HS-5 (cell line): ENCODE measurements at places on chromosomes 7 and 10.

DNA sequence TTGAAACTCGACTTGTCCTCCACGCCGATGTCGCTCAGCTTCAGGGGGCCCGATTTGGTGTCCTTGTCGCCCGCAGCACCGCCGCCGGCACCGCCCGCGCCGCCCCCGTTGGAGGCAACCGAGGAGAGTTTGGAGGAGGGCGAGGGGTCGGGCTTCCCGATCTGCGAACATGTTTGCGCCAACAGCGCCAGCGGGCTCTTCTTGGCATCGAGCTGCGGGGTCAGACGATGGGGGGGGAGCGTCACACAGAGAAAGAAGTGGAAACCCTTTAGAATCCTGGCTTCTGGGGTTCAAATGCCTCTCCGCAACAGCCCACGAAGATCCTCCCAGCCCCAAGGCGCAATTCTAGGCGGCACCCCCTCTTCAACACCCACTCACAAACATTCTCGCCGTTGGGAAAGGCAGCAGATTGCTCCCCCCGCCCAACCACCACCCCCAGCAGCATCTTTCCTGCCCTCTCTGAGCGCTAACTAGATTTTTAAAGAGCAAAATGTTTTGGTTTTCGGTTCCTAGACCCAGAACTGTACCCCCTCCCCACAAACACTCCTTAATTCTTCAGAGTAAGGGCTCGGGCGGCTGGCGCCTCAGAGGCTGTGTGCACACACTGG, 1.3 kb downstream of the ZNF503 start:
- peak; percentile 11 for DNase-seq

DNA sequence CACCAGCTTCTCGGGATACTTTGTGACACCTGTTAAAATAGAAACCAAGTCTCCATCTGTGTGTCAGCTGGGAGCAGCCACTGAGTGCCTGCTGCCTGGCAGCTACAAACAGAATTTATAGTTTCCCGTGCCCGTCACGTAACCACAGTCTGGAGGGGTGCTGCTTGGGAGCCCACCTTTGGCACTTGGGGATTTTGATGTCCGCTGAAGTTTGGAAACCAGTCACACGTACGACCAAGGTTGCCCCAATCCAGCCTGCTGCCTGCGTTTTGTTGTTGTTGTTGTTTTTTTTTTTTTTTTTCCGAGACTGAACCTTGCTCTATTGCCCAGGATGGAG, 1.6 kb downstream of the TRRAP start:
- no peak for DNase-seq

DNA sequence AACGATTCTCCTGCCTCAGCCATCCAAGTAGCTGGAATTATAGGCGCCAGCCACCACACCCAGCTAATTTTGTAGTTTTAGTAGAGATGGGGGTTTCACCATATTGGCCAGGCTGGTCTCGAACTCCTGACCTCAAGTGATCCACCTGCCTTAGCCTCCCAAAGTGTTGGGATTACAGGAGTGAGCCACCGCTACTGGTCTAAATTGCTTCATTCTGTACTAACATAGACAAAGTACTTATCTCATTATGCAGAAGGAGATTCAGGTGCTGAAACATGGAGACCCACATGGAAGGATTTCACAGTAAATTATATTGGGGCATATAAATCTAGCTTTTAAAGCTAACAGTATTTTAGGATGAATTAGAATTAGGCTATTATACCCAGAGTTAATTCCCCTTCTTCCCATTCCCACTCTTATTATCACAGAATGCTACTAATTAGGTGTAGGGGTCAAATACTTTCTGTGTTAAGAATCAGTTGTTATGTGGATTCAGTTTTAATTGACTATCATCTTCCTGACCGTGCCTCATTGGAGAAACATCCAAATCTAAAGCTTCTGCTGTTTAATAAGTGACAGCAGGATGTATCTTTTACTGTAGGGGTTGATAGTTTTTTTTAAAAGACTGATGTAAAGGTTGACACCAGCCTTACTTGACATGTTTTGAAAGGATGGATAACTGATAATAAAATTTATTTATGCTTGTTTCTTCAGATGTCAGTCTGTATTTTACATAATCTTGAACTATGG, 27.2 kb downstream of the ADK start:
- DNase-seq: no peak

- no peak for DNase-seq
Observed at GRCh38 chr7:123876557-123877256, 31.7 kb downstream of the HYAL4 start.

- no peak for DNase-seq
Observed at GRCh38 chr10:75956624-75957023, 525.2 kb downstream of the LRMDA start.

DNA sequence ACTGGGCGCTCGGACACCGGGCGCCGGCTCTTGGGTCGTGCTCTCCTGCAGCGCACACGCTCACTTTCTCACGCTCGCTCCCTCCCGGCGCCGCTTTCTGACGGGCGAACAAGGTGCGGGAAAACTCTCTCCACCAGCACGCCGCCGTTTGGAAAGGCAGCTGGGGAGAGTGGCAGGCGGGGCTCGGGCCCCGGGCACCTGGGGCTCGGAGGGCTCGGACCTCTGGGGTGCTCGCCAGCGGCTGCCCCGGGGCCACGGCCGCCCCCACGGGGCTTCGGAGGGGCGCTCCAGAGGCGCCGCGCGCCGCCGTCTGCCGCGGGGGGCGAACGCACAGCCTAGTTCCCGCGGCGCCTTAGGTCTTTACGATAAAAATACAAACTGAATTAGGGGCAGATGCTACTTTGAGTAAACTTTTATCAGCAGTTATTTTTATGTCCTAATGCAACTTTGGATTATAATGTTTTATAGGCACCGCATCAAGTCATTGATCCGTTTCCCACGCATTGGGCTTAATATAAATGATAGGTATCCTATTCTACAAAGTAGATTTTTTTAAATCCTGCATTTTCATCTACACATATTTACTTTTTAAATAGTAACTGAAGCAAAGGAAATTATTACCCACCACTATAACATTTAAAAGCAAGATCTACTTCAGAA, 535 bp upstream of the EPC1 start:
- no peak for DNase-seq

GRCh38 chr10:88565072-88565471, 18.0 kb downstream of the RNLS start:
- no peak for DNase-seq

GRCh38 chr10:17661510-17661909, 17.6 kb downstream of the STAM start:
- DNase-seq: no peak

DNA sequence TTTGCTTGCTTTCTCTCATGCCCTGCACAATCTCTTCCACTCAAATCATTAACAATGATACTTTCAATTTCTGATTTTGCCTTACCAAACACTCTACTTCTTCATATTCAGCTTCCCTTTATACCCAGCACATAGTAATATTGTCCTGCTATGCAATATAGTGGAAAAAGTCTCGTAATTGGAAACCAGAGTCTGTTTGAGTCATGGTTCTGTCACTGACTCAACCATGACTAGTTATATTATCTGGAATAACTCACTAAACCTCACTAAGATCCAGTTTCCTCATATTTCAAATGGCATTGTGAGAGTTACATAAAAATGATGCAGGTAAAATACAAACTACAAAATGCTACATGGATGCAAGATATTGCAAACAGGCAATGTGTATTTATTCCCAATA, 98.5 kb upstream of the LRRTM3 start:
- DNase-seq: peak; percentile 67

DNA sequence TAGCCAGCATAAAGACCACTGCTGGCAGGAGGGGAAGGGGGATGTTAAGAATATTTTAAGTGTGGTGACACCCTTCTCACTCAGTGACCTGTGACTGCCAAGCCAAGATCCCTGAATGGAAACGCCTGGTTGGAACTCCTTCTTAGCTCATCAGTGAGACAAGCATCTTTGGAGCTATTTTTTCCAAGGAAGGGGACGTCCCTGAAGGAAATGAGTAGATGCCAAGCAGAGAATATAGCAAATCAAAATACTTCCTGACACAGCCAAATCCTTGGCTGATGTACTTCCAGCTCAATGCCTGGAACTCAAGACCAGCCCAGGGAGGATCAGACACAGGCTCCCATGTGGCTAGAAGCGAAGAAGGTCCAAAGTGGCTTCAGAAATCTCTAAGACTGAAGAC, 82.2 kb downstream of the SORBS1 start:
- no peak for DNase-seq

GRCh38 chr10:63700631-63701156, 179.5 kb downstream of the REEP3 start:
- no peak for DNase-seq

DNA sequence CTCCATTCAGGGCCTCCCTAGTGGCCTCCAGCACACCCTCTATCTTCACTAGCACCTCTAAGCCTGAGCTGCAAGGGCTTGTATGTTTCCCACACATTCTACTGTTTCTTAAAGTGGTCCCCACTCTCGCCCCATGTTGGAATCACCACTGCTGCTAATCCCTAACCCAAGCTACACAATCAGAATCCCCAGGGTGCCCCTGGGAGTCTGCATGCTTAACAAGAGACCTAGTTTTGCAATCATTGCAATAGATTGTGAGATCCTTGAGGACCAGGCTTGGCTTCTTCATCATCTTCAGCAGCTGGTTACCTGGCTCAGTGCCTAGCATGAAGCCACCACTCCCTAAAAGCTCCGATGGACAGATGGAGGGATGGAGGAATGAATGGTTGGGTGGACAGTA, 113.9 kb downstream of the MYOF start:
- no peak for DNase-seq

GRCh38 chr10:17580885-17581284, 36.3 kb downstream of the HACD1 start:
- DNase-seq: no peak

GRCh38 chr7:140003913-140004382, 58.8 kb downstream of the PARP12 start:
- DNase-seq: no peak

DNA sequence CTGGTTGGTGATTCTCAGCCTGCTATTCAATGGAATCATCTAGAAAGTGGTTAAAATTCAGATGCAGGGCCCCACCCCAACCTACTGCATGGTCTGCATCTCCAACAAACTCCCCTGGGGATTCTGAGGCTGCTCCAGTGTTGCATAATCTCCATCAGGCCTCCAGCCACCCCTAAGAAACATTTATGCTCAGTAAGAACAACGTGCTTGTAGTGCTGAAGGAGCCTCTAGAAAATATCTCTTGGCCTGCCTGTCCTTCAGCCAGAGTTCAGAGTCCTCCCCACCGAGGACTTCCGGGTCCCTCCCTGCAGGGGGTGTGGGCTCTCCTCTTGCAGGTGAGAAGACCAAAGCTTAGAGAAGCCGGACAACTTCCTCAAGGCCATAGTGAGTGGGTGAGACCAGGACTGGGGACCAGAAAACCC, 159.8 kb downstream of the SH3PXD2A start:
- no peak for DNase-seq

DNA sequence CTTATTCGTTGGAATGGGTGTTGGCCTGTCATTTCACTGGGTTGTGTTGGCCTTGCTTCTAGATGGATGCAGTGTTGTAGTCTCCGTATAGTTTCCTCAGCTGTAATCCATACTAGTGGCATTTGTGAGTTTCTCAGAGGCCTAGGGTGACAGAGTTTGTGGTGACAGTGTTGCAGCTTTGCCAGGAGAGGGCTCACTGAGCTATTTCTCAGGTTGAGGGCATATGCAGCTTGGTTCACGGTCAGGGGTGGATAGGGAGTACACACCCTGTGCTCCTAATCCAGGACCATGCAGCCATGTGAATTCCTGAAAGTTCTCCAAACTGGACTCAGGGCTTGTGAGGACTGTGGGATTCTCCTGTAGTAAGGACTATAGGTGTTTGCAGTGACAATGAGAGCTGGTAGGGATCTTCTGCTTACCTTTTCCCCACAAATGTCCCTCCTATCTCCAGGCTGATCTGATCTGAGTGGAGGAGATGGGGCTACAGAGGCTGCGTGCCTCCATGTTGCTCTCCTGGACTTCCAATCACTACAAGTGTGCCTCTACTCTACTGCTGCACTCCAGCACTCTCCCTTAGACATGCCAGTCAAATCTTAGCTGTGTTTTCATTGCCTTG, 229.0 kb downstream of the STK31 start:
- peak; percentile 33 for DNase-seq

DNA sequence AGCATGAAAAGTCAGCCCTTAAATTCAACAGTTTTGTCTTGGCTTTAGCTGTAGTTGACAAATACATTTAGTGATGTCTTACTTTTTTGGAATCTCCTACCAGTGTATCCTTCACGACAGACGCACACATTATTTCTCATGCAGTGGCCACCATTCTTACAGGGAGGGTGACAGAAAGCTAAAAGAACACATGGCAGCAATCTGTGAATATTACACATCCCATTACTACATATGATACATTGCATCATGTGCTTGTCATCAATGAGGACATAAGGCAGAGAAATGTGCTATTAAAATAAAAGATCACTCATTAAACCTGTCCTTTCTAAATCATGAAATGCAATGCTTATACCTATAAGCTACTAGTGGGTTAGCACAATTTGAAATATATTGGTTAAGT, 66.6 kb downstream of the VWDE start:
- DNase-seq: no peak

DNA sequence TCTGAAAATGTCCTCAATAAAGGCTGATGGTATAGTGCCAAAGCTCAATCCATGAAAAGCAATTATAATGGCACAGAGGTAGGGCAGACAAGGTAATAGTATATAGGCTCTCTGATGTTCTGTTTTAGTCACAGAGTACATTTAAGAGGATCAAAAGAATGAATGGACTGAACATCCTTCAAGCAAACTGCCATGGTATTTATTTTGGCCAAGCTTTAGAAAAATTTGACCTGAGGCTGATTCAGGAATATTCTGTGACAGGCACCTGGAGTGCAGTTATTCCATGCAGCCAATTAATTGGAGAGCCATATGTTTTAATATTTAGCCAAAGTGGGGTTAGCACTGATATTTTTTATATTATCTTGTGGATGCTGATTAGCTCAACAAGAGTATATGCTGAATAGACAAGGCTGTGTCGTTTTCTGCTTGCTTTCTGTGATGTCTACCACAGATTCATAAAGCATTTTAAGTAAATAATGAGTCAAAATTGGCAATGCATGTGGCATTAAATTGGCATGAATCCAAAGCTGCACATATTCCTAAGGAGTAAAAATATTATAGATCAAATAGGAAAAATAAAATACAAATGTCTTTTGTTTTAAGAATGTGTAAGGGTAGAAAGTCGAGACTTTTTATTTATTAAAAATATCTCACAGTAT, 177.4 kb downstream of the PCLO start:
- DNase-seq: no peak

GRCh38 chr7:37310327-37311080, 138.2 kb downstream of the ELMO1 start:
- no peak for DNase-seq

DNA sequence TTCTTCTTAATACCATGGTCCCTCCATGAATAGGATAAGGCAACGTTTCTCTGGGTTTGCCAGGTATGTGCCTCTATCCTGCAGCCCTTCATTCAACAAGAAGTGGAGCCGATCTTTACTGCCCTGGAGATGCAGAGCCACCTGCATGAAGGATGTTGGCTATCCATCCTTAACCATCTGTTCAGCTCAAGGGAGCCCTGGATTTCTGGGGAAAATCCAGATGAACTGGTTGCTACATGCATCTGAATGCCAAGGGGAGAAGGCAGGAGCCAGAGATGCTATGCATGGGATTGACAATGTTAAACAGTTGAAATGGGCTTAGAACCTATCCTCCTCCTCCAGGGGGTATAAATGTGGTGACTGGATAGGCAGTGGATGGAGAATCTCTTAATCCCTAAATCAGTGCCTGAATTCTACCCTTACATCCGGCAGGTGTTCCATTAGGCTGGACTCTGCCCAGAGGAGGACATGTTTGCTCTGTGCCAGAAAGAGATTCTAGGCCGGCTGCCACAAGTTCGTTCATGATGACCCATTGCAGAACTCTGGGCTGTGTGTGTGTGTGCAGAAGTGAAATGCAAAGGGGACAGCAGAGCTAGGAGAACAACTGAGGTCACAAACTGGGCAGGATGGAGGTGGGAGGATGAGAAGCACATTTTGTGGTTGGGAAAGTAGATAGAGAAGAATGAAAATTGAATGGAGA, 15.6 kb downstream of the CPED1 start:
- DNase-seq: no peak
